ENCODE measurements at places on chromosomes 7 and 10.

- no peak for DNase-seq
These were observed 14.3 kb upstream of the UBE2D1 start for GRCh38 chr10:58320351-58321049.

- no peak for DNase-seq
These were observed 420.4 kb upstream of the SEMA3A start for GRCh38 chr7:84614821-84615501.

GRCh38 chr7:142855756-142856564 is 1.1 kb downstream of the EPHB6 start:
- no peak for DNase-seq

DNA sequence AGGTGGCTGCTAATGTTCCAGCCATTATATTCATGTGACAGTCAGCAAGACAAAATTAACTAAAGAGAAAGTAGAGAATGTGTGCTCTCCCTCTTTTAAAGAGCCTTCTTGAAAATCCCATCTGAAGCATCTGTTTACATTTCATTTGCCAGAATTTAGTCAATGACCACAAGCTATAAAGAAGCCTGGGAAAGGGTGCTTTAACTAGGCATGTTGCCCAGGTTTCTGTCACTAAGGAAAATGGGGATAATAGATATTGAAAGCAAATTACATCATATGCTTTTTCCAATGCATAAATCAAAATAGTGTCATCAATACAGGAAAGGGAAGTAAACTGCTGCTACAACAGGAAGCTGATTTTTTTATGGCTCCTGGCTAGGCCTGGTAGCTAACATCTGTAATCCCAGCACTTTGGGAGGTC is 67.7 kb downstream of the ELAPOR2 start:
- DNase-seq, result no peak

DNA sequence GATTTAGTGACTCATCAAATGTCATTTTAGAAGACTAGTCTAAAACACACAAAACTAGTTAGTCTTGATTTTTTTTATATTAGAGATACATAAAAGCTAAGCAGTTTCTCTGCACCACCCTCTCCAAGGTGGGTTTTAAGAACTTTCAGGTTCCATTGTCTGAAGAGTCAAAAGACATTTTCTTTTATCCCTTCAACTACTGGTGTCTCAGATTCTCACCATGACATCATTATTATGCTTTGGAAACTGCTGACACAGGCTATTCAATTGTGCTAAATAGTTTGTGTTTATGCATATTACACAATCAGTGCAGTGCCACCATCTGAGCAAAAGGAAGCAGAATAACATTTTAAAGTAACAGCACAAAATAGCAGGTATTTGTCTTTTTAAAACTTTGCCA is 52.2 kb downstream of the IGF2BP3 start:
- DNase-seq, result no peak

- DNase-seq, result no peak
These were observed 59.1 kb upstream of the PDCD4 start for GRCh38 chr10:110812583-110812982.

- DNase-seq, result no peak
These were observed 1.1 kb upstream of the GSTO2 start for GRCh38 chr10:104267721-104268404.

DNA sequence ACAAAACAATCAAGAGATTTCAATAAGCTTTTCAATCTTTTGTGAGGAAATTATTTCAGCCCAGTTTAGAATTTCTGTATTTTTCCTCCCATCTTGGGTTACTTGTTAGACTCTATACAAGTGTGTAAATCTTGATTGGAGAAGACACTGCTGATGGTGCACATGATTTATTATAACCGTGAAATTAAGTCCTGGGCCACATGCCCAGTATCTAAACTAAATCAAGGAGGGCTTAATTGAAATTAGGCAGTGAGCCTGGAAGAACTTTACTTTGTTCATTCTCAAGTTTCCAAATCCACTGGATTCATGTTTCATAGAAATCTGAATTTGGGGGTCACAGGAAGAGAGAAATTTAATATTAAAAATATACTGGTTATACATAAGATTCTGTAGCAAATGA is 44.5 kb downstream of the CSTF2T start:
- no peak for DNase-seq

DNA sequence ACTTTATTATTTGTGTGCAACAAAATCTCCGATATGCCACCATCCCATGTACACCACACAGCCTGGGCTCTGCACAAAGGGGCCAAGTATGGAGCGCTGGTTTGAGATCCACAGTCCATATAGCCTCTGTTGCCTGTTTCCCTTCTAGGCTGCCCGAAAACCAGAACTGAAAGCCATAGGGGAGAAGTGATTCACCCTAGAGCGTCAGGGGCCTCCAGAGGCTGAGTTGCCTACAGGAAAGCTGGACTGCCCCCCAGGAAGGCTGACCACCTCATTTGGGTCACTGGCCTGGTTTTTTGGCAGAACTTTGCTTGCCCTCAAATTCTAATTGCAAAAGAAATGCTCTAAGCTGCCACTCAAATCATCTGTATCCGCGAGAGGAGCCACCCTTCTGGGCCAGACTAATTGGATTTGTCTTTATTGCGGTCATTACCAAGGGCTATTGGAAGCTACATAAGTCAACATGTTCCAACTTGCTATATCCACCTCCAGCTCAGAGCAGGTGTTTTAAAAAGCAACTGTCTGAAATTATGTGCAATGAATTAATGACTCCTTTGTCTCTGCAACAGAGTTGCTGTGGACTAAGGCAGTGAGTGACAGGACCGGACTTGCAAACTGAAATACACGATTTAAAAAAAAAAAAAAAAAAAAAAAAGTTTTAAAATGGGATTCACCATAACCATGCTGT is 28.3 kb upstream of the FRMD4A start:
- DNase-seq, result no peak

DNA sequence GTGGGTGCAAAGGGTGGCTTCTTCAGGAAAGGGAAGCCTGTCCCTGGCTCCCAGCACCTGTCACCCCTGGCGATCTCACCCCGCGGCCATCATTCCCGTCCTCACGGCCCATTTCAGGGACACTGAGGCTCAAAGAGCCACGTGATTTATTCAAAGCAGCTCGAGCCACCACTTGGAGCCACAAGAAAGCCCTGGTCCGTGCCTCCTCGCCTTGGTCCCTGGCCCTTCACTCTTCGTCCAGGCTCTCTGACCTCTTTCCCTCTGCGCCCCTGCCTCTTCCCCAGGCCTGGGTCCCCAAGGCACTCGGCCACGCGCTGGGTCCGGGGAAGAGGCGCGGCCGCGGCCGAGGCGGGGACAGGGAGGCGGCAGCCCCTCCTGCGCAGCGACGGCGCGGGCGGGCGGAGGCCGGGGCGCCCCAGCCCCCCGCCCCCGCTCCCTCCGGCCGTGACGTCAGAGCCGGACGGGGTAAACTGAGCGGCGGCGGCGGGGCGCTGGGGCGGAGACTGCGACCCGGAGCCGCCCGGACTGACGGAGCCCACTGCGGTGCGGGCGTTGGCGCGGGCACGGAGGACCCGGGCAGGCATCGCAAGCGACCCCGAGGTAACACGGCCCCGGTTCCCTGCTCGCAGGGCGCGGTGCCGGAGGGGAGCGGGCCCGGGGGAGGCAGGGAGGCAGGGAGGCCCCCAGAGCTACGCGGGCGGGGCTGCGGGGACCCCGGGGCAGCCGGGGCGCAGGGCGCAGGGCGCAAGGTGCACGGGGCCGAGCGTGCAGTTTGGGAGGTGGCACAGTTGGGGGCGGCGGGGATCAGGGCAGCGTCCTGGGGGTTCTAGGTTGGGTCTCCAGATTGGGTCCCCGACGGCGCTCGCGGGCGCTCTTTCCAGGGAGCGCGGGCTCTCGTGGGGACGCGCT is at the start of gene SLC18A2:
Gene SLC18A2 (plus strand): TSS at position 494 of the 909 bp plus-strand sequence. CDS start 580 bp downstream, outside the sequence.
- DNase-seq, result no peak

DNA sequence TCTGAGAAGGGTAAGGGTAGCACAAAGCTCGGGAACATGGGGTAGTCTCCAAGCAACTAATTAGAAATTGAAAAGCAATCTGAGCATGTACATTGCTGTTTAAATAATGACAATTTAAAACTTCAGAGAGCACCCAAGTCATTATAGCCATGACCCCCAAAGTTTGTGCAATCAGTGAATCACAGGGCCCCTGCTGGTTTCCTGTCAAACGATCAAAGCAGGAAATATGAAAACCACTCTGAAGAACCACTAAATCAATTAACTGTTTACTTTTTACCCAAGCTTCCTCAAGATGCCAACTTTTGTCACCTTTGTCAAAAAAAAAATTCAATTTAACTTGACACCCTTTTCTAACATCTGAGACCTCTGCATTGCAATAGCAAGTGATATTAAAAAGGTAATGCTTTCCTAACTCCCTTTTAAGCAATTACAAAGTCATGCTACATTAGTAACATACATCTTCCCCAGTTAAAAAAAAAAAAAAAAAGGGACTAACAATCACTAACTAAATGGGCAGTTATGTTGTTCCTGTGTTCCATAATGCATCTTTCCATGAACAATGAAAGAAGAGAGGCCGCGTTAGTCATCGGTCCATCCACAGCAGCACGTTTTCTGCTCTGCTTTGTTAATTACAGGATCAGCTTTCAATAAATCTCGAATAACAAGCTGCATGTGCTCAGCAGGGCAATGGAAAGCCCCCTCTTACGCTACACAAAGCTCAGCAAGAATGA is 80.6 kb downstream of the ETV1 start:
- DNase-seq, result no peak

DNA sequence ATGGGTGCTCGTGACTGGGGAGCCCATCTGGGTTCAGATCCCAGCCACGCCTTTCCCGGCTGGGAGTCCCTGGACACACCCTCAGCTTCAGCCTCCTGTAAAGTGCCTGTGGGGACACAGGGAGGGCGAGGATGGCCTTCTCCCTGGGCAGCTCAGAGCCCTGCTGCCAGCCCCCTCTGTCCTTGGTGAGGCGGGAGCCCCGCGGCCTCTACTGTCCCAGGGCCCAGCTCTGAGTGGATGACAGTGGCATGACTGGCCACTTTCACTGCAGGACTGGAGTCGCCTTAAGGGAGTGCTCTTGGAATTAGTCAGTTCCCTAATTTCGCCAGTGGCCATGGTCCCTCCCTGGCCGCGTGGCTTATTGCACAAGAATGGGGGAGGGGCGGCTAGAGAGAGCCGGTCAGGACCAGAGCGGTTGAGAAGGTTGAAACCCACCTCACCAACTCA is 4.6 kb downstream of the BRI3 start:
- no peak for DNase-seq

DNA sequence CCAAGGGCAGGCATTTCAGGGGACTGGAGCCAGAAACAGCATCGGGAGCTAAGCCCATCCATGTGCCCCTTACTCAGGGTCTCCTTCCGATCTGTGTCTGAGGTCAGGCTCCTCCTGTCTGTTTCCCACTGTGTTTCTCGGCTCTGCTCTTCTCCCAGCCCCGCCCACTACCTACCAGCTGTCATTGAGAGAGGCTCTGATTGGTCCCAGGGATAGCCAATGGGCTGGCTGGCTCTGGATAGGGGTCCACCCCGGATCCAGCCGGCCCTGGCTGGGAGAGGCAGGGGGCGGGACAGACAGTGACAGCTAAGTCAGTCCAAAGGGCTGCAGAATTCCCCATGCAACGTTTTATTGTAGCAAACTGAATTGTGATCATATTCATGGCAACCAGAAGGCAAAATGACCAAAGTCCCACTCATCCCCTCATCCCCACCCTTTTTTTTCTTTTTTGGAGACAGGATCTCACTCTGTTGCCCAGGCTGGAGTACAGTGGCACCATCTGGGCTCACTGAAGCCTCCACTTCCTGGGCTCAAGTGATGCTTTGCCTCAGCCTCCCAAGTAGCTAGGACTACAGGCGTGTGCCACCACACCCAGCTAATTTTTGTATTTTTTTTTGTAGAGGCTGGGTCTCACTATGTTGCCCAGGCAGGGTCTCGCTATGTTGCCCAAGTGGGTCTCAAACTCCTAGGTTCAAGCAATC is 76.3 kb downstream of the CLIP2 start:
- no peak for DNase-seq

DNA sequence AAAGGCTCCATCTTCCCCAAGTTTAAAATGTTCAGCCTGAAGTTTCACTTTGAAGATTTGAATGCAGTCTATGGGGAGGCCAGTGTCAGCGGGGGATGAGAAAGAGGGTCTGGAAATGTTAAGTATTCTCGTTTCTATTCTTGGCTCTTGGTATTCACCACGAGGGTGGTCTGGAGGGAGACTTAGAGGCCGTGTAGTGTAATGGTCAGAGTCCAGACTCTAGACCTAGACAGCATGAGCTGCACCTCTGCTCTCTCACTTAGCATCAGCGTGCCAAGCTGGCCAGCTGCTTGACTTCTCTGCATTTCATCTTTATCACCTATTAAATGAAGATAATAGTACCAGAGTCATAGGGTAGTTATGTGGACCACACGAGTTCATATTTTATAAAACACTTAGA is 57.9 kb downstream of the MKX start:
- DNase-seq, result no peak

- DNase-seq, result no peak
These were observed 635.1 kb upstream of the SEMA3D start for GRCh38 chr7:85821926-85822325.

GRCh38 chr7:149529136-149529718 is 31.6 kb upstream of the ZNF746 start:
- no peak for DNase-seq

DNA sequence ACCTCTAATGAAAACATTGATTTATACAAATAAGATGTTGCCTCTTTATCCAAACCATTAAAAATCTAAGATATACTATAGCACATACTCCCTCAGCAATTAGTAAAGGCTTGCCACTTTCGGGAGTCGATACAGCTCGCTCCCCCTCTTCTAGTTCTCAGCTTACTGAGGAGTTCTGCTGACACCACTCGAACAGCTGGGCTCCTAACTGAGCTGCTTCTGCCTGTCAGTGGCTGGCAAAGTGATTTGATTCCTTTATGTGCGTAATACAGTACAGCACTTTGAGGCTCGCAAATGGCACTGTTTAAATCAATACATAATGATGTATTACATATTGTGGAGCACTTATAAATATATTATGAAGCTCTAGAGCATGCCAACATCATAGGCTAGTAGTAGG is 241.8 kb downstream of the CREB5 start:
- DNase-seq, result no peak

DNA sequence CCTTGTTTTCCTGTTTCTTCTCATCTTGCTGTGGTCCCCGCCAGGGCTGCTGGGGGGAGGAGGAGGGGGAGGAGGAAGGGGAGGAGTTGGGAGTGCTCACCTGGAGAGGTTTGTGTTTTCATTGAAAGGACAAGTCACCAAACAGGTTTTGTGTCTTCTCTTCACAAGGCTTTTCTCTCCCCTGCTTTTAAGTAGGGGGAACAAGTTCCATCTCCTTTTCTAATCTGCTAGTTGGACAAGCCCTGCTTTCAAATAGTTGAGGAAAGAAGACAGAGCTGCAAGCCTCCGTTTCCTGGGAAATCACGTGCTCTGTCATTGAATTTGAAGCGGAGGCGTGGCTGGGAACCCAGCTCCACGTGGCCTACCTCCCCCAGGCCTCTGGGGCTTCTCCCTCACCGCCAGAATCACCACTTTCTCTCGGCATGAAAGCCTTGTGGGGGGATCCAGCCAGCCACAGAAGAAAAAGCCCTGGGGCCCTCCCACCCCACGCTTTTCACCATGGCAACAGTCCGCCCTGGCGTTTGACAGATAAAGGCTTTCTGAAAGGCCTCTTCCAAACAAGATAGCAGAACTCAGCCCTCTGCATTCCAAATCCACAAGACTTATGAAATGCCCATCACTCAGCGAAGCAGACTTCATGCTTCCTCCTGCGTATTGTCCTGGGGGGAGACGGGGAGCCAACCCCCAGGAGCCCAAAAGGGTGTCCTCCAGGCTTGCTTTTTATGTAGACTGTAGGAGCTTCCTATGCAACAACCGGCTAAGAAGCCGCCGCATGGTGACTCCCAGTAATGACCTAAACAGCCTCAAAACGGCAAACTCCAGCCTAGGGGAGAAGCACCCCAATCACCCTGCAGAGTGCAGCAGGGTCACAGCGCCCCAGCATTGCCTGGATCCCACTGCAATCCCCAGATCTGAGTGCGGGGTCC is 51.7 kb downstream of the PROSER2 start:
- no peak for DNase-seq

GRCh38 chr10:72272689-72273409 is 875 bp upstream of the DDIT4 start:
- no peak for DNase-seq
